ENCODE measurements at places on chromosomes 12 and 14. TPM values are rescaled to one million over a fixed set of nuclear protein-coding genes. Genes with fewer than 3 reads are reported as not detected.

DNA sequence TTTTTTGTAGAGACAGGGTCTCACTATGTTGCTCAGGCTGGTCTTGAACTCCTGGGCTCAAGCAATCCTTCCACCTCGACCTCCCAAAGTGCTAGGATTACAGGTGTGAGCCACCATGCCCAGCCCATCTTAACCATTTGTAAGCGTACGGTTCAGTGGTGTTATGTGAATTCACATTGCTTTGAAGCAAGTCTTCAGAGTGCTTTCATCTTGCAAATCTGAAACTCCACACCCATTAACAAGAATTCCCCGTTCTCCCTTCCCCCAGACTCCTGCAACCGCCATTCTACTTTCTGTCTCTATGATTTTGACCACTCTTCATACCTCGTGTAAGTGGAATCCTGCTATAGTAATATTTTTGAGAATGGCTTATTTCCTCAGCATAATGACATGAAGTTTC is 24.9 kb upstream of the BICDL1 start:
- no peak for DNase-seq

DNA sequence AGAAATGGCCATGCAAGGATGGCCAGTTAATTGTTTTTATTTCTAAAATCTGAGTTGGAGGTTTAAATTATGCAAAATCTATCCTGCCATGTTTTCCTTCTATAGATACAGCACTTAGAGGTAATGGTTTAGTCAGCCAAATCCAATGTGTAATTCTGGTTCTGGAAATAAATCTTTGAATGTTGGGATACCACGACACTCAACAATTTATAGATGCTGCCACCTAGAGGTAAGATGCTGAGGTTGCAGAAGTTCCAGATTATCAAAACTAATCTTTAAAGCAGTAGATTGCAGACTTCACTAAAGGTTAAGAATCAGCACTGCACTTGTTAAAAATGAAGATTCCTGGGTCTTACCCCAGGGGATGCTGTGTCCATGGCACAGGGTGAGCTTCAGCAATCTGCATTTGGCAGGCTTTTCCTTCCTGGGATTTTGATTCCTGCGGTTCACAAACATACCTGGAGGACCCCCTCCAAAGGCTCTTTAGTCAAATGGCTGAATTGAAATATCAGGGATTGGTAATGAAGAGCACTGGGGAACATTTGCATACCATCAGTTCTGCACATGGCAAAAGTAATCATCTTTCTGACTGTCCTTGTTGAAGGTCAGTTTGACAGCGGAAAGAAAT is 53.4 kb upstream of the ANO4 start:
- DNase-seq: no peak

- no peak for DNase-seq
Measured at GRCh38 chr12:13536219-13536910, 339.8 kb downstream of the EMP1 start.

DNA sequence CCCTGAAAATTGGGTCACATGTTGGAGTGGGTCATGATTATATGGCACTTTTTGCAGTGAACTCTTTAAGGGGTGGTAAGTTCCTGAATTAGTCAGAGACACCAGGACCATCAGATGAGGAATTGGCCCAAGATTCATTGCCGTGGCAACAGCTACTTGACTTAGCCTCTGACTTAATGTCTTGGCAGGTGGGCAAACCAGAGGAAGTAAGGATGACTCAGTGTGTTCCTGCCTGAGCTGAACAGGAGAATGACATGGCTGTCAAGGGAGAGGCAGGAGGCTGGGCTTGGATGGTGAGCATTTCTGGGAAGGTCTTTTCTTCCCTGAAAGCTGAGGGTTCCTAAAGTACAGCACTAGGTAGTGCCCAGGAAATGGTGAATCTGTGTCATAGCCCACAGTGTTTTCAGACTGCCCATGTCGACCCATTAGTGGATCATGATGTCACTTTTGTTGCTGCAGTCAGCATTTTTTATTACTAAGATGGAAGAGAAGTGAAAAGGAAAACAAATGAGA is 170.1 kb upstream of the PWP1 start:
- DNase-seq: peak; percentile 44

DNA sequence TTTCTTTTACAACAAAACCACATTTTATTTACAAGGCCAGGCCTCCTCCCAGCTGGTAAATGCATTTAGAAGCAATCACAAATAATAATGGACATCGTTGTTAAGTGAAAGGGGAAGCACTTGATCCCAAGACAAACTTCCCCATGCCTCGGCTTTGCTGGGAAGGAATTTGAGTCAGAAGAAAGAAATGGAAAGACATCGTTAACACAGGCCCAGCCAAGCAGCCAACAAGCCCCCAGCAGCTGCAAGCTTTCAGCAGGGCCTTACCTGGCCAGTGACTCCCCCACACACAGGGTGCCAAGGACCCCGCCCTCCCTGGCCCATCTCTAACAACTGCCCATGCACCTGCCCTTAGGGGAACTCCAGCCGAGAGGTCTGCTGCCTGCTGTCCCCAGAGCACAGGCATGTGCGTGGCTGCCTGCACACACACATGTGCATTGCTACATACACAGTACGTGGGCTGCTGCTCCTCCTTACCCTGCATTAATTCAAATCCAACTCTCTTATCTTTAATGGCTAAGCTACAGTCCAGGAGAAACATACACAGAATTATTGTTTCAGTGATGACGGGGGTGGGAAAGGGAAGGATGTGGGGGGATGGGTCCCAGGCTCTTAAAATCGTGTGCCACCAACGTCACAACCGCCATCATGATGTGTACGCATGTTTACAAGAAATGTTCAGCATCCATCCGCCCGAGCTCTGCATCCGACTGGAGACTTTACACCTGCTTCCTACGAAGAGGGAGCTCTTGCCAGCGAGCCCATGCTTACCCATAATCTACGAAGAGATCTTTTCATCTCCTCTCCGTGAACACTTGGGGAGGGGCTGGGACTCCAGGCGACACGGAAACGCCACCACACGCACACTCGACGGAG is 9.8 kb downstream of the BCL11B start:
- peak; percentile 93 for DNase-seq

The POTEG gene
- not detected for total RNA-seq

The GUCY2C gene
- total RNA-seq: not detected

The CIROP gene
- not detected for total RNA-seq
